Activated CD4-positive, alpha-beta T cell treated with anti-CD3 and anti-CD28 coated beads, Interleukin-10, Interleukin-2, amounts not matched to agents 100 ng/mL and 50 ng/mL, durations not matched to agents 16 hours and 8 hours (primary cell): ENCODE measurements at places on chromosomes 1 and 21.

GRCh38 chr1:172673761-172674160 lies 14.9 kb downstream of the FASLG start:
- DNase-seq, result no peak

- DNase-seq, result no peak
These were observed 19.0 kb downstream of the GNG12 start for GRCh38 chr1:67814121-67814772.

- no peak for DNase-seq
These were observed 49.4 kb downstream of the TIAM1 start for GRCh38 chr21:31294691-31295090.

DNA sequence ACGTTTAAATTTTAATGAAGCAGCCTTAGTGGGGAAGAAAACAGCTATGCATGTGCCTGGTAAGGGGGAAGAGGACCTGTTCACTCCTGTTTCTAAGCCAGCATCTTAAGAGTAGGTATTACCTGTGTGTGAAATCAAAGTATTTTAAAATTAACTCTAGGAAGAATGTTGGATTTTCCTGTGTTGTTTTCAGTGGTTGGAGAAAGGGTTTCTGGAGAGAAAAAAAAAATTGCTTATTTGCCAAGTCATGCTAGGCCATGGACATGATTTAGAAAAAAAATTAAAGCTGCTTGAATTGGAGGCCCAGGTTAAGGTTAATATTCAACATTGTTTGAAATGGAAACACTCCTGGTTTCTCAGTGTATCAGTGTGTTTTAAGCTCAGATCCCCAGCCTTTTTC lies 42.9 kb upstream of the DNAJC6 start:
- DNase-seq, result no peak

GRCh38 chr1:113391649-113392271 lies 1.4 kb downstream of the MAGI3 start:
- no peak for DNase-seq

- DNase-seq, result no peak
These were observed 188.5 kb downstream of the GRIK3 start for GRCh38 chr1:36845802-36846201.
